LHCN-M2 (cell line): ENCODE measurements at places on chromosomes 5 and 9. TPM values are rescaled to one million over a fixed set of nuclear protein-coding genes. Genes with fewer than 3 reads are reported as not detected.

DNA sequence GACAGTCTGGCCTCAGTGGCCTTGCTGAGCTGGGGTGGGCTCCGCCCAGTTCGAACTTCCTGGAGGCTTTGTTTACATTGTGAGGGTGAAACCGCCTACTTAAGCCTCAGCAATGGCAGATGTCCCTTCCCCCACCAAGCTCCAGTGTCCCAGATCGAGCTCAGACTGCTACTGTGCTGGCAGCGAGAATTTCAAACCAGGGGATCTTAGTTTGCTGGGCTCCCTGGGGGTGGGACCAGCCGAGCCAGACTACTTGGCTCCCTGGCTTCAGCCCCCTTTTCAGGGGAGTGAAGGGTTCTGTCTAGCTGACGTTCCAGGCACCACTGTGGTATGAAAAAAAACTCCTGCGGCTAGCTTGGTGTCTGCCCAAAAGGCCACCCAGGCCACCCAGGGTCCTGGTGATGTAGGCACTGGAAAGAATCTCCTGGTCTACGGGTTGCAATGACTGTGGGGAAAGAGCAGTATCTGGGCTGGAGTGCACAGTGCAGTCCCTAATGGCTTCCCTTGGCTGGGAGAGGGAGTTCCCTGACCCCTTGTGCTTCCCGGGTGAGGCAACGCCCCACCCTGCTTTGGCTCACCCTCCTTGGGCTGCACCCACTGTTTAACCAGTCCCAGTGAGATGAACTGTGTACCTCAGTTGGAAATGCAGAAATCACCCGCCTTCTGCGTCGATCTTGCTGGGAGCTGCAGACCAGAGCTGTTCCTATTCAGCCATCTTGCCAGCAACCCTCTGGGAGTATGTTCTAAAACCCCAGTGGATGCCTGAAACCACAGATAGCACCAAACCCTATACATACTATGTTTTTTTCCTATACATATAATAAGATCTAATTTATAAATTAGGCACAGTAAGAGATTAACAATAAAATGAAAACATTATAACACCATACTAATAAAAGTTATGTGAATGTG lies 95.5 kb downstream of the TMEM161B start:
- DNase-seq, result no peak

- DNase-seq, result no peak
Observed at GRCh38 chr5:40258222-40258621, 421.5 kb upstream of the PTGER4 start.

- DNase-seq, result no peak
Observed at GRCh38 chr5:15577132-15577531, 77.2 kb downstream of the FBXL7 start.

DNA sequence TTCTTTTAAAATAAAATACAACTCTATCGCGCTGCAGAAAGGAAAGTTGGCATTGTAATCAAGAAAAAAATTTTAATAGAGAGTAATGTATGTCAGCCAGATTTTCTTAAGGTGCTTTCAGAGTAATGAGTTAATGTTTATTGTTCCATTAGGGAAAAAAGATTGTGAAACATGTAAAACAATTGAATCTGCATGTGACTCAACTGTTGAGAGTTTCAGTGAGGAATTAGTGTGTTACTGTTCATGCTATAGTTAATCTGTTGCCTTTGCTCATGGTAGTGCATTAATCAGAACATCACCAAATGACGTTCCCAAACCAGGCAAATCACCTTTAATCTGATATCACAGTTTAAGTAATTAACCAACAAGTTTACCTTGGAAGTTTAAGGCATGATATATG lies 600.5 kb downstream of the NR2F1-AS1 start:
- DNase-seq, result no peak

GRCh38 chr9:127714951-127715469 lies 453 bp downstream of the PTRH1 start:
- DNase-seq, result no peak

GRCh38 chr5:3355126-3355525 lies 240.5 kb upstream of the IRX1 start:
- DNase-seq, result no peak

DNA sequence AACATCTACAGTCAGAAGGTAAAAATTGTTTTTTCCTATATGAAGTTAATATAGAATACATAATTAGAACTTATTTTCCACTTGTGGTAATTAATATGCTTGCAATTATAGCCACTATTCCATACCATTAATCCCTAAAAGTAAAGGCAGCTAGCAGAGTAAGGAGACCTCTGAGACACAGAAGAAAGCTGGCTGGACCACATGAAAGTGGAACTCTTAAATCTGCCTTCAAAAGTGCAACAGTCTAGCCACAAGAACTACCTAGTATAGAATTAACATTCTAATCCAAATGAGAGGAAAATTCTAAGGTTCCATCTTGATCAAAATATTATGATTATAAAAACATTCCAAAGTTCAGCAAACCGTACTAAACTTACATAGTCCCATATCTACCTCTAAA lies 37.6 kb downstream of the ARL15 start:
- DNase-seq, result no peak

Gene OR1J2
- total RNA-seq, result not detected in 2 replicates

Gene SELENOP
- 29.4 and 43.2 TPM in 2 replicates for total RNA-seq

Gene DRD1
- total RNA-seq, result not detected in 2 replicates

Gene FBP1
- total RNA-seq, result not detected in 2 replicates

Gene MCCC2
- 28.1 and 30.4 TPM in 2 replicates for total RNA-seq

Gene LECT2
- total RNA-seq, result not detected in 2 replicates
